ENCODE measurements at places on chromosomes 12 and 14.

GRCh38 chr12:120801146-120801545 is 75.5 kb downstream of the ACADS start:
- DNase-seq, result no peak

- no peak for DNase-seq
Measured at GRCh38 chr14:75545907-75546306, 23.6 kb downstream of the BATF start.

DNA sequence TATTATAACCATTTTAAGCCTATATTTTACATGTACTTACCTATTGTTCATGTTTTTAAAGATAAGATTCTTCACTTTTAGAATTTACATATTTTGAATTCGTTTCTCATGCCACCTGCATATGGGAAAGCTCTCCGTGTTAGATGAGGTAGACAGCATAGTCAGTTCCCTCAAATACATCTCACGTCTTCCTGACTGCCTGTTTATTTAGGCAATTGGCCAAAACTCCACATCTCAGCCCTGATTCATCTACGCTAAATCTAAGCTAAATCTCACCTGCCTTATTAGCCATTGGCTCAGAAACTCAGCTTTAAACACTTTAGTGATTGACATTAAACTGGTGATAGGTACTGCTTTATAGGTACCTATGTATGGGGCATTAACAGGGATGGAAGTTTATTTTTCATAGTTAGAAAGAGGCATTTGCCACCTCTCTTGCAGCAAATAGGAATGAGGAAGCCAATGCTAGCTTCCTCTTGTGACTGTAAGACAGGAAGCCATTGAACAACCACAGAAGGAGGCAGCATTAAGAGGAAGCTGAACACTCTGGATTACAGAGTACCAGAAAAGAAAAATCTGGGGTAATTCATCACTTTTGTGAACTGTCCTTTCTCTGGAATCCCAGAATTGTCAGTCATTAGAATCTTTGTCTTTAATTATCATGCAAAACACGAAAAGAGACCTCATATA is 111.9 kb downstream of the LRFN5 start:
- DNase-seq, result no peak

- DNase-seq, result no peak
Measured at GRCh38 chr14:74569806-74570591, 42.0 kb downstream of the LTBP2 start.

DNA sequence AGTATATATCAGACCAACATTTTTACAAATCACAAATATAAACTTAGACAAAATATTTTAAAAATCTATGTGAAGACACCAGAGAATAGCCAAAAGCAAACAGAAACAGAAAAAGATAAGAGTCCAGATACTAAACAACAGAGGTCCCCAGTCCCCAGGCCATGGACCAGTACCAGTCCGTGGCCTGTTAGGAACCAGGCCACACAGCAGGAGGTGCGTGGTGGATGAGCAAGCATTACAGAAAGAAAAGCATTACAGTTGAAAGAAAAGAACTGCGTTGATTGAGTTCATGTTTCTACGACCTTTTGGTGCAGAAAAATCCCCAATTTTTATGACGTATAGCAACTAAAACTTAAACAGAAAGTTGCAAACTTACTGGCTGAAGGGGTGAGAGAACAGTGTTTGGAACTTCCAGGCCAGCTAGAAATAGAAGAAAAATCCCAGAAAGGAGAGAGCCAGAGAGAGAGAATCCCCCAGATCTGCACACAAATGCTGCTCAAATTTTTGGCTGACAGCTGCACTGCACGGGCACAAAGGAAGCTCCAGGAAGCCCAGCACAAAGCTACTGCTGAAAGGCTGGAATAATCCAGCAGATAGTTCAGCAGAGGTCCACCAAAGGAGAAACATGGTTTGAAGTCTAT is 159.6 kb upstream of the C14orf180 start:
- no peak for DNase-seq

GRCh38 chr12:15928346-15928745 is 17.2 kb downstream of the DERA start:
- DNase-seq, result no peak

- no peak for DNase-seq
Measured at GRCh38 chr12:68482660-68483059, 128.0 kb upstream of the RAP1B start.

DNA sequence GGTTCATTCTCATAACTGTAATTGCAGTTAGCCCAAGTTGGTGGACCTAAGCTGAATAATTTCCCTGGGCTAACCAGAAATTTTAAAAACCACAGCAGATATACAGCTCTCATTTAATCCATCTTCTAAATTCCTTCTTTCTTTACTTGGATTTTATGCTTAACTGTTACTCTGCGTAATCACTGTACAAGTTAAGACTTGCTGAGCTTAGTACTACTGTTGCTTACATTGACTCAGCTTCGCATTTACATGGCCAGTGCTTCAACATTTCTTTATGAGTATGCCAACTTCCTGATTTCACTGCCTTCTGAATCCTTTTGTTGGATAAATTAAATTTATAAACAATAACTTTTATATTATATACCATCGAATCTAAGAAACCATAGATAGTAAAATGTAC is 147.4 kb downstream of the SLC38A4 start:
- no peak for DNase-seq

DNA sequence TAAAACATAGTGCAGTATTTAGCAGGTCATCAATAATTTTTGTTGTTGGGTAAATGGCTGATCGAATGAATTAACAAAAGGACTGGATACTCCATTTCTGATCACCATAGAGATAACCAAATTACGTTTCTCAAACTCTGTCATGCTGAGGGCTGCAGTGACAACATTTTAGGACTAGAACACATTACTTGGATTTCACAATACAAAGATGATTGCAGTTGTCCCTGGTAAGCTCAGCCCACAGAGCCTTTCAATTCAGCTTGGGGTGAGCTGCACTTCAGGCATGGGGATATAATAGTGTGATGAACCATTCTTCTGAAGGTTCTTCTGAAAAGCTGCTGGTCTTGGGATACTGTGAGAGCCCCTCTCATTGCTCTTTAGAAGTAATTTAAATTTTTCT is 74.3 kb downstream of the FAR2 start:
- DNase-seq, result no peak

- DNase-seq, result no peak
Measured at GRCh38 chr14:71243697-71244096, 336.4 kb downstream of the PCNX1 start.

DNA sequence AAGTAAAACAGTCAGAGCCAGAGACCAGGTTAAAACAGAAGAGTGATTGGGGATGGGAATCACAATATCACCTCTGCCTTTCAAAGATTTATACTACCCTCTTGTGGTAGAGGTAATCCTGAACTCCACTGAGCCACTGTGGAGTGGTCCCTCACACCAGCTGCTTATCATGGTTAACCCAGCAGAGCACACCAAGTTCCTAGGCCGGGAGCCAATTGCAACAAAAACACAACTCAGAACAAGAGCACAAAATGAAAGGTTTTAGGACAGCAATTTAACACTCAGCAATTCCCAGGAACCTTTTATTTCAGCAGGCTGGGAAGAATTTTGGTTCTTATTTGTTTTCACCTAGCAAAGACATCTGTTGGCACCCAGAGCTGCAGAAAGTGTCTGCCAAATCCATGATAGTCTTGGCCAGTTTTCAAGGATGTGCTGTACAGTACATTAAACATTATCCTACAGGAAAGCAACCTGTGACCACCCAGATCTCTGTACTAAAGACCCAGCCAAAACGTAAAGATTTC is 220.5 kb upstream of the ATXN7L3B start:
- DNase-seq, result no peak

- DNase-seq, result no peak
Measured at GRCh38 chr12:19206493-19207077, 77.1 kb downstream of the PLEKHA5 start.

GRCh38 chr12:107547389-107547788 is 138.2 kb upstream of the PWP1 start:
- DNase-seq, result no peak

DNA sequence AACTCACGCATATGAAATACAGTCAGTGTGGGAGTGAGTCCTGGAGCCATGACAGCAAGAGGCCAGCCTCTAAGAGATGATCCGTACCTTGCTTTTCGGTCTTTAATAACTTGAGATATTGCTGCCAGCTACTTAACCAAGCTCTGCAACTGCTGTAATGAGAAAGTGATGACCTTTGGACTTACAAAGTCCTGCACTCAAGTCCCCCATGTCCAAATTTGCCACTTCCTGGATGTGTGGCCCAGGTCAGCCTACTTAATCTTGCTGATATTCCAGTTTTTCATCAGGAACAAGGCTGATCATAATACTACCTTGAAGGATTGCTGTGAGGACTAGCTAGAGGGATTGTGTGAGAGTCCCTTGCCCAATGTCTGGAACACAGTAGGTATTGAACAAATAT is 33.8 kb upstream of the DUSP6 start:
- DNase-seq, result no peak

- DNase-seq, result no peak
Measured at GRCh38 chr14:91401751-91402150, 15.9 kb downstream of the CCDC88C start.

DNA sequence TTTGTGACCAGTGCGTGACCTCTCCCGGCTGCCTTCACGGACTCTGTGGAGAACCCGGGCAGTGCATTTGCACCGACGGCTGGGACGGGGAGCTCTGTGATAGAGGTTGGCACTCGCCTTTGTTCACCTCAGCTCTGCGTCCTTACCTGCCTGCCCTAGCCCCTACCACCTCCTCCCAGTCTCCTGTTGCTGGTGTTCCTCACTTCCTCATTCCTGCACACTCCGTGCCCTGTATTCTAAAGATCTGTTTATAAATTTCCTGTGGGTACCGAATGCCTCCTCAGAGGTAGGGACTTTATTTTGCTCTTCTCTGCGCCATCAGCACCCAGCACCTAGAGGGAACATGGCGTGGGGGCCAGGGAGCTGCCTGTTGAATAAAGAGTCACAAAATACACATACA is 2.3 kb downstream of the DLK1 start:
- DNase-seq, result no peak

GRCh38 chr14:81408595-81408994 is 8.5 kb upstream of the STON2 start:
- DNase-seq, result no peak

- no peak for DNase-seq
Measured at GRCh38 chr12:118513611-118514010, 137.3 kb downstream of the SUDS3 start.

GRCh38 chr14:51484485-51484884 is 167.2 kb upstream of the FRMD6 start:
- DNase-seq, result no peak

DNA sequence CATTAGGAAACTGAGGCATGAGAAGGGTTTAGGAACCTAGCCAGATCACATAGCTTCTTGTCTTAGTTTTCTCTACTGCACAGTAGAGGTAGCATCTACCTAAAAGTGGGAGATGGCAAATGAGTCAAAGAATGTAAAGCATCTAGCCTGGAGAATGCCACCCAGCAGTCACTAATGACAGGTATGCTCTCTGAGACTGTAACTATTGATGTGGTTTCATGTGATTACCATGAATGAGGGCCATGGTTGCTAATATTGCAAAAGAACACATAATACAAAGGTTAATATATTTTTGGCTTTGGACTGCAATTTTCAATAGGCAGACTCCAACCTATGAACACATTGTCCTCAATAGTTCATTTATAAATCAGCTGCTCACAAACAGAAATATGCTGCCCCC is 389.9 kb downstream of the GRIN2B start:
- no peak for DNase-seq

- DNase-seq, result no peak
Measured at GRCh38 chr12:11771895-11772502, 122.5 kb downstream of the ETV6 start.

GRCh38 chr12:13591059-13591458 is 390.3 kb downstream of the GRIN2B start:
- DNase-seq, result no peak

DNA sequence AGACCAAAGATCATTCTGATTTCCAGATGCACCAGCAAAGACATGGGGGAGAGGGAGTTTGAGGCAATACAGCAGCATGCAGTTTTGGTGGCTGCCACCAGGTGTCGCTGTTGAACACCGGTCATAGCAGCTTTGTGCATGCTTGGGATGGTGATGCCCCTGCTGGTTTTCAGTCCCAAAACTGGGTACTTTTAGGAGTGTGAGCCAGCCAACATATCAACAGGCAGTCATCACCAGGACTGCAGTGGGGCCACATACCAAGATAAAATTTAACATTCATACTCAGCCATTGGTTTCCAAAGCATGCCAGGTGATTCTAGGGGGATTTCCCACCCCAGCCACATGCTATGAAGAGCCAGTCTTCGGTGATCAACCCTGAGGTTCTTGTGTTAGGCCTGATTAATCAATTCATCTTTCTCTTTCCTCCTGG is 64.2 kb downstream of the PHETA1 start:
- DNase-seq, result peak; percentile 47

- no peak for DNase-seq
Measured at GRCh38 chr14:90272523-90272922, 16.2 kb downstream of the PSMC1 start.

DNA sequence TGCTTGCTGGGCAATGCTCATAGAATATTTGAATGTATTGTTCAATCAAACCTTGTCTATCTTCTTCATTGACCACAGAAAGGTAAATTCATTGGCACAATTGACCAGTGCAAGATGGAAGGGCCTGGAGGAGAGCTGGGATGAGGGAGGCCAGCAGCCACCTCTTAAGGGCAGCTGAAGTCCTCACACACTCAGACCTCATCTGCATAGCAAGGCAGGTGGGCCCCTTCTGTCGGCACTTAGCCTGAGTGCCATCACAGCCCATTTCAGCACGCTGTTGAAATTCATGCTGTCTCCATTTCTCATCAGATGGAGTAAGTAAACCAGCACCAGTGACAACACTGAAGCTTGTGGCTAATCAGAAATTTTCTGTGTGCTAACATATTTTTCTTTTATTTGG is 25.4 kb upstream of the HMGA2 start:
- DNase-seq, result no peak

DNA sequence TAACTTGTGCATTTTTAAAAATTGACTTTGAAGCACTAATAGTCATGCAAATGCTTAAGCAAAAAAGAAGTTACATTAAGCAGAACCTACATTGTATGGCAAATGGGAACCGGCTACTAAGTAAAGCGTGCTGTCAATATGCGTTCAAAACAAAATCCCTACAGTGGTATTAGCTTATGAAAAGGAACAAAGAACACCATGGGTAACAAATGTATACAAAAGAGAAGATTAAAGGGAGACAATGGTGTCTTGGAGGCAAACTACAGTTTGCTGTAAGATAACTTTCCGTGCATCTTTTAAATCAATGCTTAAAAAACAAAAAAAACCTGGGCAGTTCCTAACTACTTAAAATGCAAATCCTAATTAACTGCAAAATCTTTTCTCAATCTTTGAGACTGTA is 10.5 kb downstream of the CDK2AP1 start:
- DNase-seq, result no peak
